Fibroblast of skin of back (primary cell): ENCODE measurements at places on chromosomes 2 and 18.
A peak's percentile ranks its signal among the peaks of the same experiment; 100 is the strongest.

GRCh38 chr2:229025653-229026052, 245.4 kb downstream of the PID1 start:
- no peak for DNase-seq

DNA sequence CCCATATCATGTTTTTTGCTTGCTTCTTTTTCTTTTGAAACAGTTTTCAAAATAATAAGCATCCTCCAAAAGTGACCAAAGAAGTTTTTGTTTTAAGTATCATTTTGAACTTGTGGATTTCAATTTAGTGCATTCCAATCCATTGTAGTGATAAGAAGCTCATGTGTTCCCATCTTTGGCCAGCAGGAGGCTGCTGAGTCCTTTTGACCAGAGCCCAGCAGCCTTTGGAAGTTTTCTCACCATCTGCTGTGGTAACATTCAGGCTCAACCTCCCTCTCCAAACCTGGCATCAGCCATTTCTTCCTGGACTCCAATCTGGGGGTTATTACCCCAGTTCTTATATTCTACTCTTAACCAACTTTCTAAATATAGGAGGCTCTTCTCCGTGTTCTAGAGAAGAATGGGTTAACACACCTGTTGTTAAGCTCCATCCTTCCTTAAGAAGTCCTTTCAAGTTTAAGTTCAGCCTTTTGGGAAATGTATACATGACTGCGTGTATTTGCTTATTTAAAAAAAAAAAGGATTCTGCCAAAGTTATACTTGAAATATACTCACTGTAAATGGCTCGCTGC, 39.0 kb upstream of the MAL start:
- DNase-seq = peak; percentile 55

DNA sequence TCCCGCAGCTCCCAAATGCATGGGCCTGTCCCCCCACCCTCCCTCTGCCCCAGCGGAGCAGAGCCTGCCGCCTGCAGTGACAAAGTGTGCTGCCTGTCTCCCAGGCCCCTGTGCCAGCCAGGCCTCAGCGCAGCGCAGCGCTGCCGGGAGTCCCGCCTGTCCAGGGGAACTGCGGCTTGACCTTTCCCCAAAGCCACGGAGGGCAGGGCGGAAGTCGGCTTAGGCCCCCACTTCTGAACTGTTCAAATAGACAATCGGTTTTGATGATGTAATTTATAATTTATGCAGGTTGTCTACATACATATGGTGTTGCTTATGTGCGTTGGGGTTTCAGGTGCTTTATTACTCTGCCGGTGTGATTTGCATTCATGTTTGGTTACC, 7.1 kb downstream of the GBX2 start:
- DNase-seq = no peak

- no peak for DNase-seq
Observed at GRCh38 chr18:9495916-9496705, 20.8 kb downstream of the RALBP1 start.

GRCh38 chr2:7801212-7801611, 880.6 kb upstream of the ID2 start:
- no peak for DNase-seq

DNA sequence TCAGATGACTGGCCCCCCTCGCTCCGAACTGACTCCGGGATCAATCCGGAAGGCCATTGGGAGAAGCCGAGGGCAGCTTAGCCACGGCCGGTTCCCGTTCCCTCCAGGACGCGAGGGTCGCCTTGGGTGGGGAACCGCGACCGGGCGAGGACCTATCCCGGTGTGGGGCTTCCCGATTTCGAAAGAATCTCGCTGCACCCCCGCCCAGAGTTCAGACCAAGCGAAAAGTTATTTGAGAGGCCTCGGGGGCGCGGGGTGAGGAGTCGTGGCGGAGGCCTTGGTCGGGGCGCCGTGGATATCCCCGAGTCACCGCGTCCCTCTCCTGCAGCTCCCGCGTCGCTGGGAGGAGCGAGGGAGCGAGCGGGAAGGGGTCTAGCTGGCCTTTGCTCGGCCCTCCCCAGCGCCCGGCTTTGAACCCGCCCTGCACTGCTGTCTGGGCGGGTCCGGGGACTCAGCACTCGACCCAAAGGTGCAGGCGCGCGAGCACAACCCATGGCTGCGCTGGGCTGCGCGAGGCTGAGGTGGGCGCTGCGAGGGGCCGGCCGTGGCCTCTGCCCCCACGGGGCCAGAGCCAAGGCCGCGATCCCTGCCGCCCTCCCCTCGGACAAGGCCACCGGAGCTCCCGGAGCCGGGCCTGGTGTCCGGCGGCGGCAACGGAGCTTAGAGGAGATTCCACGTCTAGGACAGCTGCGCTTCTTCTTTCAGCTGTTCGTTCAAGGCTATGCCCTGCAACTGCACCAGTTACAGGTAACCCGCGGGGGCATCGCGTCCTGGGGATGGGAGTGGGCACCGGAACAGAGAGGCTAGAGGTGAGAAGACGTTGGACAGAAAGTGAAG, at the start of gene CYP27A1:
CYP27A1 (plus strand) TSS at position 457 of the 837 bp plus-strand sequence; CDS start at position 493, 36 bp downstream.
- DNase-seq = peak; percentile 13

DNA sequence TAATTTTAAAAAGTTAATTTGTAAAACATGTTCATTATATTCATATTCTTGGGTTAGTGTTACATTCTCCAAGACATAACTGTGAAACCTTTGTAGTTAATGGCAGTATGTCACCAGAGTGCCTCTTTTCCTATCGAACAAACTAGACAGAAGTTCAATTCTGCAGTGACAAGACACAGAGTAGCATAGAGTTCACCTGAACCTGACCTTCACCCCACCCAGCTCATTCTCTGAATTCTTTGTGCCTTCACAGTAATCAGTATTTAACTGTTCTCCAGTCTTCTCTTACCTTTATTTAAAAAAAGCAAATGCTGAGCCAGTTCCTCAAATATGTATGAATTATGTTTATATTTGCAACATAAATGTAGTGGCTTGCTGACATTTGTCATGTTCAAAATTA, 52.9 kb upstream of the CHMP1B start:
- DNase-seq = no peak

DNA sequence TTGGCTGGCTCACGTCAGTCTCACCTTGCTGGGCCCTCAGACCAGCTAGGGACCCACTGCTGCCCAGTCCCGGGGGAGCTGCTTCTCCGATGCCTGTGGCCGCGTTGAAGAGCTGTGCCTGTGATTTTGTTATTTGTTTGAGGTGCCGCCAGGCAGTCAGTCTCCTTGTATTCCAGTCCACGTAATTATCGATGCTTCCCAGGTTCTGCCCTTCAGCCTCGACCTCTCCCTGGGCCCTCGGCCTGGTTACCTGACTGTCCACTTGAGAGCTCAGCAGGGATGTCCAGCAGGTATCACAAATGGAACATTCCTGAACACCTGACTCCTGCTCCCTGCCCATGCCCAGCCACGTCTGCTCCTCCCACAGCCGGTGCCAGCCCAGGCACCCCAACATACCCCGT, 195.9 kb upstream of the HS6ST1 start:
- DNase-seq = no peak

DNA sequence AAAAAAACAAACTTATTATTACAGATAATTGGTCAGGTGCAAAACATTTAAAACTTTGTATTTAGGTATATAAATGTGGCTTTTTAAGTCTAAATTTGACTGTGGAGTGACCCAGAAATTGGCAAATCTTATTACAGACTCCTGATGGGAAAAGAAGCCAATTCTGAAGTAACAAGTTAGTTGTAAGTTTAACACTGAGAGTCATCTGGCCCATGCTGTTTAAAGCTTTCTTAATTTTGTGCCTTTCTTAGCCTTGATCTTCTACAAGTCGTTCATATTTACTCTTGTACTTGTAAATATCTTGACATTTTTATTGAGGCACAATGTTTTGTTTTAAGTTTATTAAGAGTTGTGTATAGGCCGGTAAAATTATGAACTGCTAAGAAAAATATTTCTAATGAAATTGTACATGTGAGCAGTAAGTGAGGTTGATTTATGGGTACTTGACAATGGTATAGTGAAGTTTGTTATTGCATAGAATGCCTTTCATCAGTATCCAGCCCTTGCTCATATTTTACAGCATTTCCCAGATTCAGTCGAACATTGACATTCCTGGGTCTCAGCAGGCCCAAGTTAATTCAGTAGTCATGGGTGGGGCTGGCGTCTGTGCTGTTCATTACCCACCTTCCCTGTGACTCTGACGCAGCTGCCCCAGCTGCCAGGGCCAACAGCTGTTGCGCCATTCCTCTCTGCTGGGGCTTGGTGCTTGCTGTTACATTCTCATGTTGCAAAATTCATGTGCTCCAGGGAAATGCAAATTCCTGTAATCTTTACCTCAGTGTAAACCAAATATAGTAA, 121.4 kb downstream of the ZNF236 start:
- DNase-seq = peak; percentile 8

DNA sequence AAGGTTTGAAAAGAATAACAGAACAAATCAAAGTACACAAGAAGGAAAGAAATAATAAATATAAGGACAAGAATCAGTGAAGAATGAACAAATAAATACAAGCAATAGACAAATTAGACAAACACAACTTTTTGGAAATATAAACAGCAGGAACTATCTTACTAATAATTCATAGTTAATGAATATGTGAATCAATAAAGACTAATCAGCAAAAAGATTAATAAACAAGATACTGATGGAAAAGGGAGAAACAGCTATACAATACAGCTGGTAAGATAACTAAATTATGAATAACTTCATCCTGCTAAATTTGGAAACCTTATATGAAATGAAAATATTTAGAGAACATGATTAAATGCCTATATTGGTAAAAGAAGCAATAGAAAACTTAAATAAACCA, 193.6 kb upstream of the SPRED2 start:
- DNase-seq = no peak

- DNase-seq = no peak
Observed at GRCh38 chr2:204033611-204034495, 97.3 kb downstream of the ICOS start.

DNA sequence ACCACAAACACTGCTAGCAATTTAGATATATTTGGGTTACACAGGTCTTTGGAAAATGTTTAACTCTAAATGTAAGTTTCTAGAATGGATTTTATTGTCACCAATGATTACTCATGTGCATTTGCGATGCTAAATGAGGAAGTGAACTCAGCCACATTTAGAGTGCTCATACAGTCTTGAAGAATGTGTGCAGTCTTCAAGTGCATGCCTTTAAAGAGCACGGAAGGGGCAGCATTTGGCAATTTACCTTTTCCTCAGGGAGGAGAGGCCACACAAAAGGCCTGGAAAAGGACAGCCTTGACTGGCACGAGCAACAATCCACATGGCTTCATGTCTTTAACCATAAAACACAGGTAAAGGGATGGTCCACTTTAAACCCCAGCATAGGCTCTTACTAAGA, 78.5 kb upstream of the STK17B start:
- peak; percentile 69 for DNase-seq

DNA sequence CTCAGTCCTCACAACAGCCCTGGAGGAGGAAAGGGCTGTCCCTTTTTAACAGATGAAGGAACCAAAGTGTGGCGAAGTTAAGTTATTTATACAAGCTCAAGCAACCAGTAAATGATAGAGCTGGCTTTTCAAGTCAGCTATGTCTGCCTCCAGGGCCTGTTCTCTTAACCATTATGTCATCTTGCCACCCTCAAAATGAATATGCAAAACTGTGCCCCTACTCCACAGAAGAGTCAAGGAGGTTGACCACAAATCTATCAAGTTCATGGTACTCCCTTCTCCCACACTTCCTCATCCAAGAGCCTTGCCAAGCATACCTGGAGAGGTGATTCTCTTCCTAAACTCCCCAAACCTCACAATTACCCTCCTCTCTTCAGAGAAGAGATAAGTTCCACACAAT, 37.3 kb upstream of the CREB1 start:
- DNase-seq = no peak

DNA sequence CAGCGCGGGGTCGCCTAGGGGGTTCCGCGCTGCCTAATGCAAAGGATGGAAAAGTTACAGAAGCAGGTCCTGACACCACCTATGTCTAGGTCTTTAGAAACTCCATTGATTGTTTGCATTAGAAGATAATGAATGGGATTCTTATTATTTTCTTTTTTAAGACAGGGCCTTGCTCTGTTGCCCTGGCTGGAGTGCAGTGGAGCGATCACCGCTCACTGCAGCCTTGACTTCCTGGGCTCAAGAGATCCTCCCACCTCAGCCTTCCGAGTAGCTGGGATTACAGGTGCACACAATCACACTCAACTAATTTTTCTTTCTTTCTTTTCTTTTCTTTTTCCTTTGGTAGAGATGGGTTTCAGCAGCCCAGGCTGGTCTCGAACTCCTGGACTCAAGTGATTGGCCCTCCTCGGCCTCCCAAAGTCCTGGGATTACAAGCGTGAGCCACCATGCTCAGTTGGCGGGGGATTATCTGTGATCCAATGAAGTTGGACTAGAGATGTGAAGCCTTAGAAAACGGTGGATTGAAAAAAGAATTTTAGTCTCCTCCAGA, 761 bp upstream of the IDH1 start:
- DNase-seq = no peak

GRCh38 chr18:435940-436339, 64.6 kb downstream of the COLEC12 start:
- peak; percentile 62 for DNase-seq

DNA sequence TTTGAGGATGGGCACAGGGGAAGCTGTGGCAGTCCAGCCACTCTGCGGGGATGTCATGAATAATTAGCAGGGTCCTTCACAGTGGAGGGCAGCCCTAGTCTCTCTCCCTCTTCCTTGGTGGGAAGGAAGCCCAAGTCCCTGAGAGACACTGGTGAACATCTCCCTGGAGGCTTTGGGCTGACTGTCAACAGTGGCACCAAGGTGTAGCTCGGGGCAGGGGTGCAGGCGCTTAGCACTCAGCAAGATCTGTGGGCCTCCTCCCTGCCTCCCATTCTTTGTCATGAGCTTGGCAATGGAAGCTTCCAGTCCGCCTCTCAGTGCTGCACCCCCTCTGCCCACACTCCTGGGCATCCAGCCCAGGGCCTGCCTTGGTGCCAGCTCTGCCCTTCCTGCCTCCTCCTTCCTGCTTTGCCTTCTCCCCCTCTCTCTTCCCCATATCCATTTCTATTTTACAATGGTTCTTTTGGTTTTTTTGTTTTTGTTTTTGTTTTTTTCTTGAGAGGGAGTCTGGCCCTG, 59.4 kb downstream of the STEAP3 start:
- no peak for DNase-seq

DNA sequence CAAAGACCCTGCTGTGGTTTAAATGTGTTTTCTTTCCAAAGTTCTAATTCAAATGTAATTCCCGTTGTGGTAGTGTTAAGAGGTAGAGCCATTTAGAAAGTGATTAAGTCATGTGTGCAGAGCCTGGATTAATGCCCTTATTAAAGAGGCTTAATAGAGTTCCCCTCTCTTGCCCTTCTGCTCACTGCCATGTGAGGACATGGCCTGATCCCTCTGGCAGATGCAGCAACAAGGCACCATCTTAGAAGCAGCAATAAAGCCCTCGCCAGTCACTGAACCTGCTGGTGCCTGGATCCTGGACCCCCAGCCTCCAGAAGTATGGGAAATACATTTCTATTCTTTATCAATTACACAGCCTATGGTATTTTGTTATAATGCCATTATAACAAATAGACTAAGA, 485.2 kb downstream of the DCDC2C start:
- DNase-seq = no peak

GRCh38 chr2:263022-263738, 652 bp downstream of the SH3YL1 start:
- DNase-seq = no peak
